ENCODE measurements at places on chromosomes 6 and 20. TPM values are rescaled to one million over a fixed set of nuclear protein-coding genes. Genes with fewer than 3 reads are reported as not detected.

DNA sequence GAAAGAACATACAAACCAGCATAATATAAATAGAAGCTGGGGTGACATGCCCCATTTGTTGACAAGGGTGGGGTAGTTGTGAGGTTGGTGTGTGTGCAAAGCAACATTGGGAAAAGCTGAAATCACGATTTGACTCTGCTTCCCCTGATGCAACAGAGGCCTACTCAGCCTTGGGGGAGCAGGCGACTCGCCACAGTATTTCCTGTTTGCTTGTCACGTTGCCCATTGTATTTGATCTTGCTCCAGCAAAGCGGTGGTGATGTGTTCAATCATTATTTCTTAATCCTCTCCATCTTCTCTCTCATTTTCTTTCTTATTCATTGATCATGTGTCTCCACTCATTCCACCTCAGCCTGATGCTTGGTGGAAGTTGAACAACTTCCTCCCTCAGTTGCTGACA lies 165.8 kb upstream of the CITED2 start:
- DNase-seq = peak; percentile 29

- no peak for DNase-seq
Measured at GRCh38 chr20:46670585-46671584, 18.4 kb downstream of the TP53RK start.

DNA sequence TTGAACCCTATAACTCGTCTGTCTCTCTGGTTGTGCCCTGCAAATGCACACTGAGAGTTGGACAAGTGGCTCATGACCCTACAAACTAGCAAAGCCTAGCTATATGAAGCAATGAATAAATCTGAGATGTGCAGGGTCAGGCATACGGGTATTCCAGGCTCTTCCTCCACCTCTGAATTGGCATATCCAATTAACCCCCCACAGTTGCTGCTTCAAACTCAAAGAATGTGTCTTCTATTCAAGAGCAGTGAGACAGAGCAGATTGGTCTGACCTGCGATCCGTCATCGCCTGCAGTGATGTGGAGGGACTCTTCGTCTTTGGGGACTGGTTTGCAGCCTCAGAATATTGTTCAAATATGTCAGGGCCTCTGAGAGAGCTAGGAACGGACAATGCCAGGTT lies 59.8 kb downstream of the LAMP5 start:
- DNase-seq = no peak

SPTLC3 gene
- total RNA-seq = 0.63 TPM

TAGAP gene
- under 0.01 TPM for total RNA-seq

DNA sequence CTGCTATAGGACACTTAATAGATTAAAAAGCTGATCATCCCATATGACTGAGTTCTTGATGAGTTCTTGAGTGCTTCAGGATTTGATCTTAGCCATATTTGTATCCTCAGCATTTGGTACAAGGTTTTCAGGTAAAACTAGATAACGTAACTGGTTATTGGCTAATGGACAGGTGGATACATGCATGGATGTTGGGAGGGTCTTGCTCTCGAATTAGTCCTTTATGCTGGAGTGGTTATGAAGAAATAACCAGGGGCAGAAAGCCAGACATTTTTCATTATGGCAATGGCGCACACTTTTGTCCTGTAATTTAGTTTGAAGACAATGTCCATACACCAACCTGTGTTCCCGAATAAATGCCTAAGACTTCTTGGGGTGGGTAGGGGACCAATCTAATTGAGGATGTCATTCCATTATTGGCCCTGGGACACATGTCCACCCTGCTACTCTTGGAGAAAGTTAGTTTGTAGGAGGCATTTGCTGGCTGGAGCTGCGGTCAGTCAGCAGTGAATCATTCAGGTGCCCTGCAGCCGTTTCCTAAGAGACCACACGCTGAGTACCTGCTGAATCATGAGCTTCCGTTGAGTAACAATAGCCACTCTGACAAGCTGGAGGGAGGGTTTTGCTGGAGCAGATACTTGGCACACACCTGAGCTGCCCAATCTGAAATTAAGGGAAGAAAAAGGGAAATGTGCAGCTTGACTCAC lies 194.4 kb downstream of the FOXA2 start:
- no peak for DNase-seq

TTBK1 gene
- total RNA-seq = not detected

B3GAT2 gene
- total RNA-seq = not detected

Measured in dermis microvascular lymphatic vessel endothelial cell (primary cell).